AG10803 (cell line): ENCODE measurements at places on chromosomes 16 and 17.

DNA sequence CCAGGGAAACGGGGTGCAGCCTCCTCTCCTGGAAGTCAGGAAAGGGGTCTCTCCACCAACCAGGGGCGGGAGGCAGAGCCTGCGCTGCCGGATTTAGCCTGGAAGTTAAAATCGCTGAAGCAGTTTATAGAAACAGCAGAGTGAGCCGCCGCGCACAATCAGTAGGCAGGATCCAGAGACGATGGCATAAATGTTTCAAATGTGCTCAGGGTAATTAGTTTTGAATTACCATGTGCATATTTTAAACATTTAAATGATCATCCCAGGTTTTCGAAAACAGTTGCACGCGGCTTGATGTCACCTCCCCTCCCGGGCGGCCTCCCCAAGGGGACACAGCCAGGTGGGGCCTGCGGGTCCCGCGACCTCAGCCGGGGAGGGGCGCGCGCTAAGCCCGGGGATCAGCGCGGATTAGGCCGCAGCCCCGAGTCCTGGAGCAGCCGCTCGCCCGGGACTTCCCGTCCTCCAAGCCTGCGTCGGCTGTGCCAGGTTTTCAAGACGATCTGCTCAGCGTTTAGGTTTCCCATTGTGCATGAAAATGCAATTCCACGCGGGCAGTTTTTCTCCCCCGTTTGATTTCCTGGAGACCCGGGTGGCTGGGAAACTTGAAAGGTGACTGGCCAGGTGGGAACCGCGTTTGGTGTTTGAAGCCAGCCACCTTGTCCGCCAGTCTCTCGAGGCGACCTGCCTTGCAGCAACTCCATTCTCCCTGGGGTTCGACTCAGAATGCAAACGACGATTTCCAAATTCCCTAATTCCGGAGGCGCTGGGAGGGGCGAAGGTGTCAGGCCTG, 78.3 kb downstream of the RPA1 start:
- peak; percentile 39 for DNase-seq

DNA sequence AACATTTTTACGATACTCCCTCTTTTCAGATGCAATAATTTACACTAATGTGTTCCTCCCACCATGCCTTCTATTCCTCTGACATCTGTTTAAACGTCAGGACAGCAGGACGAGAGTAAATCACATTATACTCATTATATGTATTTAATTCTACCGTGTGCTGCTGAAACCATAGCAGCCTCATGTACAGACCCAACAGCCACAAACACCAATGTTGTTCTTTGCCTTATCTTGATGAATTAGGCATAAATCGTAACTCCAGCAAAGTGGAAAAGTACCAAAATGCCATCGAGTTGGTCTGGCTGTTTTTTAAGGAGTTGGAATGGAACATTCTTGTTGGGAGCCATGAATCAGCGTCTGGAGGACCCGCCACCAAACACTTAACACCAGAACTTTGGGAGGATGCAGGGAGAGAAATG, 82.9 kb upstream of the FOXF1 start:
- DNase-seq, result no peak

GRCh38 chr17:32275060-32276042, 9.7 kb downstream of the RHBDL3 start:
- DNase-seq, result peak; percentile 83

DNA sequence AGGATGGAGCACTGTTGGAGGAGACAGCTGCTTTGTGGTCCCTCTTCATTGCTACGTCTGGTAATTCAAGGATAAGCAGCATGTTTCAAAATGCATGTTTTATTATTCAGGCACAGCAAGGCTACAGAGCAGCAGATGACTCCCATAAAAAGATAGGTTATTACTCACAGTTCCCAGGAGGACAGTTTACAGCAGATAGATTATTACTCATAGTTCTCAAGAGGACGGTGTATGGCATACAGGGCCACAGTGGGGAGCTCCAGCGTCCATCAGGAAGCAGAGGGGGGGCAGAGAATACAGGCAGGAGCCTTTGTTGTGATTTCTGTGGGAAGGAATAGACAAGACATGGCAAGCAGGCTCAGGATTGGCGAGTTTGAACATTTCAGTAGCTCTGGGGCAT, 72.9 kb downstream of the DNAH9 start:
- DNase-seq, result no peak
